ENCODE measurements at places on chromosomes 2 and 18.

DNA sequence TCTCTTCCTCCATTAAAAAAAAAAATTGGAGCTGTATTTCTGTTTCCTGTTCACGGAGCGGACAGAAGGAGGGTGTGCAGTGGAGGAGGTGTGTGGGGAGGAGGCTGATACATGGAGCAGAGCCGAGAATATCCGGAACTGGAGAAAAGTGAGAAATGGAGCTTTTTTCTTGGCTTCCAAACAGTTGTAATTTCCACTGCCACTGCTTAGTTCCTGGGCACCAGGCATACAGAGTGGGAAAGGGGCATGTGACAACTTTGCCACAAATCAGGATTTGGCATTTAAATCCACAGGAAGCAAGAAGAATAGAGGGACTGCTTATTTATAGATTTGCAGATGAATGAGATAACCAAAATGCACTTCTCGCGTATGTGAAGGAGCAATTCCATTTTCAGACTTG, 71.2 kb downstream of the BCL11A start:
- no peak for DNase-seq

DNA sequence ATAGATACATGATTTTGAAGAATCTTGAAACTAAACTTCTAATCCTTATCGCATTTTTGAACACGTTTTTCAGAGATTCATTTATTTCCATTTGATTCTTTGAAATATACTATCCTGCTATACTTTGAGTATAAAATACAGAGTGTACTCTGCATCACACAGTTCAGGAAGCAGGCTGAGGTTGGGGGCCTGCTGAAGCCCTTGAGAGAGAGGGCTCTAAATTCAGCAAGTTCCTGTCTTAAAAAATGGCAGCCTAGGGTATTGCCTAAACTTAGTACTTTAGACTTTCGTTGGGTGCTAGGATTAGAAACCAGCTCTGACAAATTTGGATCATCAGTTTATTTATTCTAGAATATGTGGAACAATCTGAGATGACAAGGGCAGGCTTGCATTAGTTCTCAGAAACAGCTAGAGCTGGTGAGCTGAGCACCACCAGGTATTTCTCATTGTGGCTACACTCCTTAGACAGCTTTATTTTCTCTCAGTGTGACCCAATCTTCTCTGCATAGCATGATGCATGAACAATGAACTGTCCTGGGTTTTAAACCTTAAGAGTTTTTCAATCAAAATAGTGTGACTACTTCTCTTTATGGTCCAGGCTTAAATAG, 49.1 kb downstream of the TFPI start:
- DNase-seq: no peak

- DNase-seq: no peak
These were observed 278.2 kb downstream of the ALK start for GRCh38 chr2:29643196-29643595.

GRCh38 chr18:59267503-59268126, 5.6 kb downstream of the RAX start:
- no peak for DNase-seq

Data from RPMI7951 (cell line).